ENCODE measurements at places on chromosomes 5 and 9. TPM values are rescaled to one million over a fixed set of nuclear protein-coding genes. Genes with fewer than 3 reads are reported as not detected.

DNA sequence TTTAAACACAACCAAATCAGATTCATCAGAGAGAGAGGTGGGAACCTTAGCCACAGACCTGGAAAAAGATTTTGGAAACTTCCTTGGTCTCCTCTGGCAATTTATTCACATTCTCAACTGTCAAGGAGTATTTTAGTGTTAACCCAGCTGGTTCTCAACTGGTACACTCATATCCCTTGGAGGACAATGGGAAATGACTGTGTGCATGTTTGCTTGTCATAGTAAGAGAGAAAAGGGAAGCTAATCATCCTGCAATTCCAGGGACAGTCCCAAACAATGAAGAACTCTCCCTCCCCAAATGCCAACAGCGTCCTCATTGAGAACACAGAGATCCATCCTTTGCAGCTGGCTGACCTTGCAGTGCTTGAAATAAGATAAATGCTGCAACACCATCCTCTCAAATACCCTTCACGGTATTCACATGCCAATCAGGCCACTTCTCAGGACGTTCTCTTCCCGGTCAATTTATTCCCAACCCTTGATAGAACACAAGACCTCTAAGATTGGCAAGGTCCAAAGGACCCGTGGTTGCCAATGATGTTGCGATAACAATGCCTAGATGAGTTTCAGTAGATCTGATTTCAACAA is 75.5 kb downstream of the EPB41L4B start:
- no peaks in the 10 kb centered on the region for H3K36me3 ChIP-seq
- peaks cover 23% of the 10 kb centered on the region for H3K27me3 ChIP-seq
- no peak for DNase-seq
- no peak overlapping the region for H3K27ac ChIP-seq
- peaks cover 2% of the 10 kb centered on the region for H3K4me1 ChIP-seq

- H3K4me1 ChIP-seq, result no peaks in the 10 kb centered on the region
- DNase-seq, result no peak
Measured at GRCh38 chr9:132201780-132202703, 40.2 kb downstream of the NTNG2 start.

- DNase-seq, result no peak
- H3K27me3 ChIP-seq, result no peaks in the 10 kb centered on the region
- no peaks in the 10 kb centered on the region for H3K4me1 ChIP-seq
Measured at GRCh38 chr9:130305381-130305780, 39.8 kb downstream of the HMCN2 start.

DNA sequence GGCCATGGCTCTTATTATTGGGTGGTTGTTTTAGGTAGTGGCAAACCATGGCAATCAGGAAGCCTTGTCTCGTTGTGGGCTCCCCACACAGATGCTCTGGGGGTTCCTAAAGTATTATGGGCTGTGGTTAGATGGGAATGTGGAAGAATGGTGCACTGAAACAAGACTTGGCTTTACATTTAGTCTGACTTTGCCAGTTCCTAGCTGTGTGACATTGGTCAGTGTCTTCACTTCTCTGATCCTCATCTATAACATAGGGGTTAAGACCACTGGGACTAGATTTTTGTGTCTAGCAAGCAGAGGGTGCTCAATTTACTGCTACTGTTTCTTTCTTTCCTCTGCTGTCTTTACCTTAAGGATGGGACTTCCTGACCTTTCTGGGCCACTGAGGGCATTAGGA is 149.5 kb downstream of the HSPA4 start:
- DNase-seq, result no peak
- H3K36me3 ChIP-seq, result no peaks in the 10 kb centered on the region
- no peak overlapping the region for H3K4me3 ChIP-seq
- H3K27me3 ChIP-seq, result no peaks in the 10 kb centered on the region
- no peak overlapping the region for H3K27ac ChIP-seq

DNA sequence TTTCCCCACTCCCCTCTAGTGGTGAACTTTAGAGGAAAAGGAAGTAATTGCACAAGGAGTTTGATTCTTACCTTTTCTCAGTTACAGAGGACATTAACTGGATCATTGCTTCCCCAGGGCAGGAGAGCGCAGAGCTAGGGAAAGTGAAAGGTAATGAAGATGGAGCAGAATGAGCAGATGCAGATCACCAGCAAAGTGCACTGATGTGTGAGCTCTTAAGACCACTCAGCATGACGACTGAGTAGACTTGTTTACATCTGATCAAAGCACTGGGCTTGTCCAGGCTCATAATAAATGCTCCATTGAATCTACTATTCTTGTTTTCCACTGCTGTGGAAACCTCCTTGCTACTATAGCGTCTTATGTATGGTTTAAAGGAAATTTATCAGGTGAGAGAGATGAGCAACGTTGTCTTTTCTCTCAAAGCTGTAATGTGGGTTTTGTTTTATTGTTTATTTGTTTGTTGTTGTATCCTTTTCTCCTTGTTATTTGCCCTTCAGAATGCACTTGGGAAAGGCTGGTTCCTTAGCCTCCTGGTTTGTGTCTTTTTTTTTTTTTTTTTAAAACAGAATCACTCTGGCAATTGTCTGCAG is 25.3 kb downstream of the SLC22A5 start:
- H3K27me3 ChIP-seq, result no peaks in the 10 kb centered on the region
- peaks cover 37% of the 10 kb centered on the region for H3K4me1 ChIP-seq
- H3K4me3 ChIP-seq, result no peak overlapping the region
- peaks cover 9% of the 10 kb centered on the region for H3K36me3 ChIP-seq

DNA sequence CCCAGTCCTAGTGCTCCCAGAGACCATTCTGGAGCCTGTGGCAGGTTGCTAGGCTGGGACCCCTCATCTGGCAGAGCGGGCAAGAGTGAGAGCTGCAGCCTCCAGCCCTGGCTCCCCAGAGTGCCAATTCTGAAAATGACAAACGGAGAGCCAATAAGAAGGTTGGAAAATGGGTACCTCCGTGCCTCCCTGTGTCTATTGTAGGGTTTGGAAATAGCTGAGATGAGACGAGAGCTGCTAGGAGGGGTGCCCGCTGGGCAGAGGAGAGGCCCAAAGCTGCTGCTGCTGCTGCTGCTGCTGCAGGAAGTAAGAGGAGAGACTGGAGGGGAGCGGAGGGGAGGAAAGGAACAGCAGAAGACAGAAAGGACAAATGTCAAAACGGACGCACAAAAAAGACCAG is 36.0 kb upstream of the FUBP3 start:
- no peak for DNase-seq
- H3K27me3 ChIP-seq, result peaks cover 35% of the 10 kb centered on the region
- H3K36me3 ChIP-seq, result no peaks in the 10 kb centered on the region
- H3K4me1 ChIP-seq, result peaks cover 4% of the 10 kb centered on the region
- no peak overlapping the region for H3K27ac ChIP-seq
- H3K4me3 ChIP-seq, result no peak overlapping the region

- H3K4me3 ChIP-seq, result no peak overlapping the region
- no peaks in the 10 kb centered on the region for H3K36me3 ChIP-seq
- H3K27me3 ChIP-seq, result peaks cover 3% of the 10 kb centered on the region
- DNase-seq, result no peak
- H3K27ac ChIP-seq, result no peak overlapping the region
Measured at GRCh38 chr5:95317085-95317484, 32.2 kb upstream of the MCTP1 start.

- no peak overlapping the region for H3K27ac ChIP-seq
- no peak overlapping the region for H3K4me3 ChIP-seq
- H3K36me3 ChIP-seq, result no peaks in the 10 kb centered on the region
Measured at GRCh38 chr9:16619402-16619801, 251.1 kb downstream of the BNC2 start.

DNA sequence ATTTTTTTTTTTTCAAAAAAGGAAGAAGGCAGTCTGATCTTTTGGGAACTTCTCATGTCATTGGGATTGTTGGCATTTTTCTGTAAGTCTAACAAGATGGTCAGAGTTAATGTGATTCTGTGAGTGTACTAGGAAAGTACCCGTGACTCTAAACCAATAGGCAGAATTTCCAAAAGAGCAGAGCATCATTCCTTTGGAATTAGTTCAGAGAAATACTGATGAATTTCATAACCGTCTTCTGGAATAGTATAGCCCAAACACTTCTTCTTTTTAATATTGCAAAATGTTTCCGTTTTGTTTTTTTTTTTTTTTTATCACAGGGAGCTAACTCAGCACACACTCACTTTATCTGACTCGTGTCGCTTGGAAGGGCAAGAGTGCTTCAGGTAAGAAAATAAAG is 407.4 kb downstream of the DTWD2 start:
- H3K4me1 ChIP-seq, result no peaks in the 10 kb centered on the region
- no peaks in the 10 kb centered on the region for H3K27me3 ChIP-seq
- no peak overlapping the region for H3K4me3 ChIP-seq
- H3K27ac ChIP-seq, result no peak overlapping the region

GRCh38 chr9:127892831-127893230 is 6.6 kb downstream of the ST6GALNAC6 start:
- H3K4me3 ChIP-seq, result no peak overlapping the region
- H3K27me3 ChIP-seq, result no peaks in the 10 kb centered on the region
- no peak for DNase-seq
- H3K36me3 ChIP-seq, result peaks cover 61% of the 10 kb centered on the region
- peaks cover 8% of the 10 kb centered on the region for H3K4me1 ChIP-seq

DNA sequence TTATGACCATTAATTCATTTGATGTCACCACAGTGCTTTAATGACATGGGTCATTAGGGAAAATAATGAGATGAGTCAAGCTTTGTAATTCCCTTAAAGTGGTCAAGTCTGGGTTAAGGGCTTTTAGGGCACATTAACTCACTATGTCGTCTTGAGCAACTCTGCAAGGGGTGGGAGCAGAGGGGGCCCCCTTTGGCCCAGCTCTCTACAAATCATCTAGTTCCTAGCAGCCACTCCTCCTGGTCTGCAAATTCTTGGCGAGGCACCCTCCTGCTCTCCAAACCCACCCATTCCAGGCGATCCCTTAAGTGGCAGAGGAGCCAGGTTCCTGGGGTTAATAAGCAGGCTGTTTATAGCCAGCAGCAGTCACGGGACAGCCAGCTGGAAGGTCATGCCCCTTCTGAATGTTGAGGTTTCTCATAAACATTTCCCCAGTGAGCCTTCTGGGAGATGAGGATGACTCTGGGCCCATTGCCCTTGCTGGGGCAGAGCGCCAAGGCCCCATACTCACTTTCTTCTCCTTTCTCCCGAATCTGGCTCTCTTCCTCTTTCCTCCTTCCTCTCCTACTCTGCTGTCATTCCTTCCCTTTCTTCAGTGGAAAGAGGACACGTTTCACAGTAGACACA is 14.3 kb upstream of the GPX3 start:
- H3K27ac ChIP-seq, result no peak overlapping the region
- H3K4me3 ChIP-seq, result no peak overlapping the region
- H3K27me3 ChIP-seq, result peaks cover 9% of the 10 kb centered on the region
- H3K4me1 ChIP-seq, result no peaks in the 10 kb centered on the region
- DNase-seq, result no peak

DNA sequence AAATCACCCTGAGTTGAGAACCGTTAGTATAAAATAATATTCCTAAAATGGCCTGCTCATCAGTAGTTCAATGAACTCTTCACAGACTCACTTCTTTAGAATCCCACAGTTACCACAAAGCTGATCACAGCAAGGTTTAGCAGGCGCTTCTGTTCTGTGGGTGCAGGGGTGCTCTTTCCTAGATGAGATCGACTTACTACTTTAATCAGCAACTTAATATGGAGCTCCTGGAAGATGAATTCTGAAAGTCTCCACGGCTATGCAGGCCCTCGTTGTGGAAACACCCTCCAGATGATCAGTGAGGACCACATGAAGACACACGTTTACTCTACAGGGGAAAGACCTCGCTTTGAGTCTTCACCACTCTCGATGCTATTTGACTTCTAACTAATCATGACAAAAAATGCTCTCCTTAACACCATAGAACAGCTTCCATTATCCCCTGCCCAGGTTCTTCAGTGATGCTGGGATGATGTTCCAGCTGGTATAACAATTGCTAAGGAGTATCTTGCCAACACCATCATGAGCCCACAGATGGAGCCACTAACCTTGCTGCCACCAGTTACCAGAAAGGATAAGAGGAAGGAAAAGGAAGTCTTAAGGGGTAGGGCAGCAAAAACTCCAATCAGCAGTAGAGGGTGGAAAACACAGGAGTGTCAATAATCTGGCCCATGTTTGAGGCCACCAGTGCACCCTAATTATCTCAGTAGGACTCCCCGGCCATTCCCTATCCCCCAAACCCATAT is 17.9 kb upstream of the GPX8 start:
- H3K27me3 ChIP-seq, result peaks cover 29% of the 10 kb centered on the region
- H3K4me3 ChIP-seq, result no peak overlapping the region
- peaks cover 28% of the 10 kb centered on the region for H3K4me1 ChIP-seq
- DNase-seq, result no peak
- H3K36me3 ChIP-seq, result peaks cover 2% of the 10 kb centered on the region

DNA sequence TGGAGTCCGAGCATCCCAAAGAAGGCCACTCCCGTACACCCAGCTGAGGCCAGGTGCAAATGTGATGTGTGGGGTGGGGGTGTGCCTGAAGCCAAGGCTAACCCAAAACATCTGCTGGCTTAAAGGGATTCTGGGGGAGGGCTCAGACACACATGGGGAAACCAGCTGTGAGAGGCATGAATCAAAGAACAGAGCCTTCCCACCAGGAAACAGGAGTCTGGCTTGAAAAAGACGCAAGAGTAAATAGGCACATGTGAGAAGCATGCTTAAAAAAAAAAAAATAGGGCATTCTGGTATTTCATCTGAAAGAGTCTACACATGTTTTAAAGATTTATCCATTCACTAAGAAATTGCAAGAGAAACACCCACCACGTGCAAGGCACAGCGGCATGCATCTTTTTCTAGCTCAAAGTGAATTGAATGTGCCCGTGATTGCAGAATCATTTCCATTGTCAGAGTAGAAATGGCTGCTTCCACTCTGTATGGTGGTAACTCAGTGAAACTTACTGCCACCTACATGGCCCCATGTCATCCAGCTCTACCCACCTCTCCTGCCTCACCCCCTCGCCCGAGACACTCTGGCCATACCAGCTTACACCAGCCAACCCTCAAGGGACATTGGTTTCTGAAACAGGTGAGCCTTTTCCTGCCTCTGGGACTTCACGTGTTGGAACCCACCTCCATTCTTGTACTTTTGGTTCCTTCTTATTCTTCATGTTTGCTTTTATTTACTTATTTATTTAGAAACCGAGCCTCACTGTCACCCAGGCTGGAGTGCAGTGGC is 71.5 kb downstream of the SEMA5A start:
- H3K27me3 ChIP-seq, result peaks cover 4% of the 10 kb centered on the region
- H3K4me1 ChIP-seq, result no peaks in the 10 kb centered on the region
- DNase-seq, result no peak
- H3K36me3 ChIP-seq, result no peaks in the 10 kb centered on the region
- no peak overlapping the region for H3K4me3 ChIP-seq

- no peak overlapping the region for H3K4me3 ChIP-seq
- no peak overlapping the region for H3K27ac ChIP-seq
- H3K27me3 ChIP-seq, result no peaks in the 10 kb centered on the region
- no peak for DNase-seq
- no peaks in the 10 kb centered on the region for H3K36me3 ChIP-seq
Measured at GRCh38 chr5:20528471-20528870, 540.5 kb upstream of the CDH18 start.

DNA sequence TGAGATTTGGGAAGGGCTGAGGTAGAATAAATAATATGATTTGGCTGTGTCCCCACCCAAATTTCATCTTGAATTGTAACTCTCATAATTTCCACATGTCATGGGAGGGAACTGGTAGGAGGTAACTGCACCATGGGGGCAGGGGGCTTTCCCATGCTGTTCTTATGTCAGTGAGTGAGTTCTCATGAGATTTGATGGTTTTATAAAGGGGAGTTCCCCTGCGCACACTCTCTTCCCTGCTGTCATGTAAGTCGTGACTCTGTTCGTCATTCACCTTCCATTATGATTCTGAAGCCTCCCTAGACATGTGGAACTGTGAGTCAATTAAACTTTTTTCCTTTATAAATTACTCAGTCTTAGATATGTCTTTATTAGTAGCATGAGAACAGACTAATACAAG is 115.5 kb upstream of the STARD4 start:
- H3K27me3 ChIP-seq, result peaks cover 3% of the 10 kb centered on the region
- peak overlapping the region; percentile 10 for H3K27ac ChIP-seq
- peaks cover 9% of the 10 kb centered on the region for H3K36me3 ChIP-seq
- H3K4me1 ChIP-seq, result peaks cover 9% of the 10 kb centered on the region
- peak; percentile 4 for DNase-seq

PGM5 gene
- total RNA-seq, result not detected

CAMSAP1 gene
- 21.8 TPM for total RNA-seq

SPAG8 gene
- total RNA-seq, result 0.68 TPM

TERT gene
- total RNA-seq, result 6.2 TPM
